ENCODE measurements at places on chromosomes 3 and 15.

GRCh38 chr15:29589416-29589815 lies 232.9 kb downstream of the TJP1 start:
- DNase-seq: no peak

GRCh38 chr15:100721758-100722550 lies 119.6 kb downstream of the ASB7 start:
- no peak for DNase-seq

DNA sequence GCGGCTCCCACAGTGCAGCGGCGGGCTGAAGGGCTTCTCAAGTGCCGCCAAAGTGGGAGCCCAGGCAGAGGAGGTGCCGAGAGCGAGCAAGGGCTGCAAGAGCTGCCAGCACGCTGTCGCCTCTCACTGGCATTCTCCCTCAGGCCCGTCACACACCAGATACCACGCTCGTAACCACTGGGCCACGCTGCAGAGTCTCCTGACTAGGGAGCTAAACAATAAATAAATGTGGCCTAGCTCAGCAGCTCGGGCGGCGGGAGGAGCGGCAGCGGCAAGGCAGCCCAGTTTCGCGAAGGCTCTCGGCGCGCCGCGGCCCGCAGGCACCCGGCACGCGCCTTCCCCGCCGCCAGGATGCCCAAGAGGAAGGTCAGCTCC lies 55.9 kb upstream of the FAM174B start:
- DNase-seq: no peak

DNA sequence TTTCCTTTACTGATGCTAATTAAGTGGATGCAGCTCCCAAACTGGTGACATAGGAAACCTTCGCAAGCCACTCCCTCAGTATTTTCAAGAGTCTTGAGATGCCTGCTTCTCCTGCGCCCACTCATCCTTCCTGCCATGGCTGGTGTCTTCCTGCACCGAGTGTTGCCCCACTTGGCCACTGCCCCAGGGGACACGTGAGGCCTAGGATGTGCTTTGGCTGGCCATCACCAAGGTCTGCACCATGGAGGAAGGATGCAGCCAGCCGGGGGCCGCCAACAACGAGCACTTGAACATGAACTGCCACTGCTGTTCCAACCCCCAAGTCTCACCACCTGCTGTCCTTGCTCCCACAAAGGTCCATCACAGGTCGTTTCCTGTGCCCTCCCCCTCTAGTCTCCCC lies 34.1 kb downstream of the EPHB3 start:
- DNase-seq: no peak

DNA sequence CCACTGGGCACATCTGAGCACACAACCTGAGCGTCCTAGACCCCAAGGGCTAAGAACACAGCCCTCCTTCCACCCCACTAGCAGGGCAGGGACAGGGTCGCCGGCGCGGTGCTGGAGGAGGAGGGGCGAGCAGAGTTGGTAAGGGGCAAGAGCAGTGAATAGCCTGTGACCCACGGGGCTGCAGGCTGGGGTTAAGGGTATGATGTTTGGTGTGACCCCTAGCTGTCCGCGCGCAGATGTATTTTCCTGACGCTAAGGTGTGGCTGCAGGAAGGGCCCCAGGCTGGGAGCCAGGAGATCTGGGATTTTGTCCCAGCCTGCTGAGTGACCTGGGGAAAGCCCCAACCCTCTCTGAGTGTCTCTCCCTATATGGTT lies 1.3 kb upstream of the C15orf39 start:
- DNase-seq: no peak

DNA sequence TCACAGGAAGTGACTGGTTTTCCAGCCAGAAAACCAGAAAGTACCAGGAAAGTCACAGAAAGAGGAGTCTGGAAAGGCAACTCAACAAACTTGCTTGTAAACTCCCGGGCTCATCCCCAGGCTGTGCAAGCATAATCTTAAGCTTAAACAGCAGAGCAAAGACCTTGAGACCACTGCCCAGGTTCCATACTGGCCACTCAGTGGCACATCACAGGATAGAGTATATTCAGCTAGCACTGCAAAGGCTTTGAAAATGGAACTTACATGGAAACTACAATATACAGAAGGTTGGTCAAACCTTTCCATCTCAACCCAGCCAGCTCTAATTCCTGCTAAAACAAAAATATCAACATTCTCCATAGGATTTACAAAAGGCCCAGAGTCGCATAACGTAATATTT lies 20.1 kb downstream of the DMXL2 start:
- no peak for DNase-seq

DNA sequence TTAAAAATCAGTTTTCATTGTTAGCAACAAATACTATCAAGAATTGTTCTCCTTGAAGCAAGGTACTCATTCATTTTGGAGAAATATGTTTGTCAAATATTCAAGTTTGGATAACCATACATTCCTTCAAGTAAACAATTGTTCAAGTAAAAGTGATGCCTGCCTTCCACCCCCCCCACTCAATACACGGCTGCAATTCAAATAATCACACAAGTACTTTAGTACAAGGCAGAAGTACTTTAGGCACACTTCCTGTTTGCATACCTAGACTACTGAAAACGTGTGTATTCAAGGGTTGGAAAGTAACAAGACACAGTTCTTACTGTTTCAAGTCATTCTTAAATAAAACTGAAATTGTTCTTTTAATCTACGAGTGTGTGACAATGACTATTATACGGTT lies 45.4 kb downstream of the TJP1 start:
- no peak for DNase-seq

DNA sequence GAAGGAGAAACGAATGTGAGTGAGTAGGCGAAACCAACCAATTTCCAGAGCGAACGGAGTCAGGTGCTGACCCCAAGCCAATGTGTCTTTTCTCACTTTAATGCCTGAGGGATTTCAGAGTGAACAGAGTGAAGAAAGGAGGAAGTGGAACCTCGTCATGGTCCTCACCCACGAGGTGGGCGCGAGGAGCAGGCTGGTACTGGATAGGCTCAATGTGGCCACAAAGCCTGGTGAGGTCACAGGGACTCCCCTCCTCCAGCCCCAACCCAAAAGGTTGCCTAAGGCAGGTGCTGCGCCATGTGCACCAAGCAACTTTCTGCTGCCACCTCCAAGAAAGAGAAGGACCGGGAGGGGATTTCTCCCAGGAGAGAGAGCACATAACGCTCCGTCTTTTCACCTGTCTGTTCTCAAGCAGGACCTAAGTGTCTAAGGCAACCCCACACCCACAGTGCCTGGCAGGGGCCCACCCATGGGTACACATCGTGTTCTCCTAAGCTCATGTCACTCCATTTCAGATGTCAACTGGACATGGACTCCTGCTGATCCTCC lies 3.8 kb downstream of the NRROS start:
- peak; percentile 32 for DNase-seq

- DNase-seq: no peak
These were observed 13.3 kb downstream of the CHST13 start for GRCh38 chr3:126537116-126537729.

DNA sequence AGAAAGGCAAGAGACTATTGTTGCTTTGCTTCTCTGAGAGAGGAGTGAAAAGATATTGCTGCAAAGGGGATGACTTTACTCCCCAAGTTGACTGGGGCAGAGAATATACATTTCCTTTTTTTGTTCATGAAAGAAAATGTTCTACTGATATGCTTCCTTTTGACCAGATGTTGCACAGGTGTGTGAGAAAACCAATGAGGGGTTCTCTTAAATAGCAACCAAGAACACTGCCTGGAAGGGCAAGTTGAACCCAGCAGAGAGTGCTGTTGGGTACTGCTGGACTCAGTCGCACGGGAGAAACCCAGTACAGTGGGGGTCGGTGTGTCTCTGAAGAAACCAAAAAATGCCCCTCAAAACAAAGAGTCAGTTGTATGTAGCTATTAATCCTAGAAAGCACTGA lies 101.2 kb downstream of the CHST2 start:
- no peak for DNase-seq

DNA sequence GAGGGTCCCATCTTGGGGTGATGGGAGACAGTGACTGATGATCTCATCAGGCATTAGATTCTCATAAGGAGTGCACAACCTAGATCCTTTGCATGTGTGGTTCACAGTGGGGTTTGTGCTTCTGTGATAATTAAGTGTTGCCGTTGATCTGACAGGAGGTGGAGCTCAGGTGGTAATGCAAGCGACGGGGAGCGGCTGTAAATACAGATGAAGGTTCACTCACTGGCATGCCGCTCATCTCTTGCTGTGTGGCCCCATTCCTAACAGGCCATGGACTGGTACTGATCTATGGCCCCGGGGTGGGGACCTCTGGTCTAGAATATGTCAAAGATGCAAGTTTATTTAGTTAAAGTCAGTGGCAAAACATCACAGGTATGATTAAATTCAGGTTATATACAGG lies 8.7 kb downstream of the MEF2A start:
- DNase-seq: no peak

DNA sequence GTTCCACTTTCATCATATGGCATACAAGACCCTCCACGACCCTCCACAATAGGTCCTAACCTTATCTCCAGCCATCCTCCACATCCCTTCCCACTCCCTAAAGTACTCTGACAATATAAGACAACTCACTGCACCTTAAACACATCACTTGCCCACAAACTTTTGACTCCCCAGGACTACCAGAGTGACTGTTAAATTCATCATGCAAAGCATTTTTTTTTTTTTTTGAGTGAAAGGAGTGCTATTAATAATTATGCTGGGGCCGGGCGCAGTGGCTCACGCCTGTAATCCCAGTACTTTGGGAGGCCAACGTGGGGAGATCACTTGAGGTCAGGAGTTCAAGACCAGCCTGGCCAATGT lies 55.8 kb downstream of the OSBPL10 start:
- no peak for DNase-seq

DNA sequence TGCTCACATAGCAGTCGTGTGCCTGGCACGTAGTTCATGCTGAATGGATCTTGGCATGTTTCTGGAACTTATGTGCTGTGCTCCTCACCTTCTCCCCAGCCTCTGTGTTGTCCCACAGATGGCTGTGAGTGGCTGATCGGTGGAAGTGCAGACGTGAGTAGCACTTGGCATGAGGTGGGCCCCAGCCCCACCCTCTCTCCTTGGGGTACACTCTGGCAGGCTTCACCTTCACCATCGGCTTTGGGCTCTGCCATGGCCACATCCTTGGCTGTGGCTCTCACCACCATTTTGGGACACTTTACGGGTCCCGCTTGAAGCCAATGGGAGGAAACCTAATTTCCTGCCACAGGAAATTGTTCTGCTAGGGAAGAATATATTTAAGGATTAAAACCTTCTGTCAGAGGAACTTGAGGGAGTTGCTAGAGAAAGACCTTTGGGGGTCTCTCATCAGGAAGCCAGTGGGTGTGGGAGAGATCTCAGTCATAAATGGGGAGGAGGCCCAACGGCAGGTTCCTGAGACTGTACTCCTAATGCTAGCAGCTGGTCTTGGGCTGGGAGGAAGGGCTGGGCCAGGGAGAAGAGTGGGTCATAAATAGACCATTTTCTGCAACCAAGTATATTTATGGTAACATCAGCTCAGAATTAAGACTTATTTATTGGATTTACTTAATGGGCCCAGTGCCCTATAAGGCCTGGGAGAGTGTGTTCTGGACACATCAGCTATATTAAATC lies 92.3 kb downstream of the SMAD3 start:
- DNase-seq: no peak

DNA sequence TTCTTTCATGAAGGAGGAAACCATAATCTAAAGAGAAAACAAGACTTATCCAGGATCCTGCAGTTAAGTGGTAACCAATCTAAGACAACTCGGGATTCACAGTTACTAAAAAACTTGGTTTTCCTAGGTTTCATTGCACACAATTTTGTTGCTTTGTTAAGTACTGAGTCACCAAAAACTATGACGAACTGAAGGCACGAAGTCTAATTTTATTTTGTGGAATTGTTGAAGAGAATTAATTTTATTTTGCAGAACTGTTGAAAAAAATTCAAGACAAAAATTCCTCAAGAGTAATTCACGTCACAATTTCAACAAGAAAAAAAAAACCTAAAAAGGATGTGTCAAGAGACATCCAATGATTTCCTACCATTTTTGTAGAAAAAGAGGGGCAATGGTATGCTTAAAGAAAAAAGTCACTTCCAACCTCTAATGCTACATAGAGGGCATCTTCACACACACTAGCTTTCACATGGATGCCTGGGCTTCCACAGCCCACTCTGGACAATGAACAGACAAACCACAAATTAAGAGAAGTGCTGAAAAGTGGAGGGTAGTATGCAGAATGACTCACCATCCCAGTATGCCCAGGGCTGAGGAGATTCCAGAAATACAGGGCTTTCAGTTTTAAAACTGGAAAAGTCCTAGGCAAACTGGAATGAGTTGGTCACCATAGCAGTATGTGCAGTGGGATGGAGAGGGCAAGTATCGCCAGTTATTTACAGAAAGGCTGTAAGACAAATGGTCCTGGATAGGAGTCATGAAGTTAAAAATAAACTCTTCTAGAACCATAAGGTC lies 29.2 kb downstream of the PLOD2 start:
- no peak for DNase-seq

- no peak for DNase-seq
These were observed 351.7 kb upstream of the THRB start for GRCh38 chr3:24846286-24846860.

DNA sequence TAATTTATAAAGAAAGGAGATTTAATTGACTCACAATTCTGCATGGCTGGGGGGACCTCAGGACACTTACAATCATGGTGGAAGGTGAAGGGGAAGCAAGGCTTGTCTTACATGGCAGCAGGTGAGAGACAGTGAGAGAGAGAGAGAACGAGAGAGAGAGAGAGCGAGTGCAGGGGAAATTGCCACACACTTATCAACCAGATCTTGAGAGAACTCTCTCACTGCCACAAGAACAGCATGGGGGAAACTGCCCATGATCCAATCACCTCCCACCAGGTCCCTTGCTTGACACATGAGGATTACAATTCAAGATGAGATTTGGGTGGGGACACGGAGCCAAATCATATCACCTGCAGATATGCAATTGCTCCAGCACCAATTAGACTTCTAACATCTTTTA lies 7.1 kb upstream of the RPL39L start:
- DNase-seq: no peak

DNA sequence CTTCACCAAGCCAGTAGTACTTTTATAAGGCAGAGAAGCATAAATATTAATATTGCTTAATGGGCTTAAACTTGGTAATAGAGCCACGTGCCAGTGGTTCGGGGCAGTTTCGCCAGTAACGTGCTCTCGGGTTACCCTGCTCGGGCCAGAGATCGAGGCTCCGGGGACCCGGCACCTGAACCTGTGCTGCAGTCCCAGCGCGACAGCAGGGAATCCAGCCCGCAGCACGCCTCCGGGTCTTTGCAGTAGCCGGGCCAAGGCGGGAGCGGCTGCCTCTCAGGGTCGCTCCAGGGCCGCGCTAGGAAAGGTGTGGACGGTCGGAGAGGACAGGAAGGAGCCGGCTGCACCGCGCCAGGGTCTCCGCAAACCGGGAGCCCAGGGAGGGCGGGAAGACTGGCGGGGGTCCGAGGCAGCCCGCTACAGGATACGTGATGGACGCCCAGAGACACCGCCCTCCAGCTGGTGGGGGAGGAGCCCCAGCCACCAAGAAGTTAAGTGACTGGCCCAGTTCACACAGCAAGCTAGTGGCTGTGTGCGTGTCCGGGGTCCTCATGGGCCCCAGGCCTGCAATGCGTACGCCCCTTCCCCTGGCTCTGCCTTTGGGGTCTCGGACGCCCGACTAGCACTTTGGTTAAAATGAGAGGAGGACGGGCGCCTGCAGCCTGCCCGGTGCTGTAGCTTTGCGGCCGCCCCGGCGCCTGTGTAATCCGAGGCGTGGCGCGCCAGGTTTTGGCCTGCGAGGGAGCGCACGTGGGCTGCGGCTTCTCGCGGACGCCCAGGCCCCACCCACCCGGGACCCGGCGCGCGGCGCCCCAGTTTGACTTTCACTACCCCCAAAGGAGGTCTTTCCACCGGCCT lies 1.2 kb upstream of the PDE8A start:
- DNase-seq: peak; percentile 83

- no peak for DNase-seq
These were observed 1.2 kb downstream of the SETD2 start for GRCh38 chr3:47162697-47163168.
